ENCODE measurements at places on chromosomes 11 and 22. TPM values are rescaled to one million over a fixed set of nuclear protein-coding genes. Genes with fewer than 3 reads are reported as not detected.

The DDX10 gene
- 27.4 TPM for total RNA-seq

The CCDC89 gene
- 0.52 TPM for total RNA-seq

The OR51I1 gene
- not detected for total RNA-seq

The TESMIN gene
- 7.8 TPM for total RNA-seq

The ACR gene
- total RNA-seq: not detected

The VSIG2 gene
- not detected for total RNA-seq

- H3K27me3 ChIP-seq: no peaks in the 10 kb centered on the region
- peaks cover 8% of the 10 kb centered on the region for H3K4me1 ChIP-seq
- DNase-seq: no peak
Measured at GRCh38 chr11:112455791-112456190, 195.1 kb upstream of the PLET1 start.

GRCh38 chr11:67022961-67023956 is at the start of gene SYT12:
TSS of gene SYT12 (plus strand) at chr11:67023134. CDS start at chr11:67030145, 7,011 bp downstream.
- peaks cover 26% of the 10 kb centered on the region for H3K4me1 ChIP-seq
- no peaks in the 10 kb centered on the region for H3K36me3 ChIP-seq
- H3K4me3 ChIP-seq: no peak within 1 kb of the TSS
- DNase-seq: no peak
- peaks cover 69% of the 10 kb centered on the region for H3K27me3 ChIP-seq

- H3K4me1 ChIP-seq: peaks cover 34% of the 10 kb centered on the region
- no peaks in the 10 kb centered on the region for H3K27me3 ChIP-seq
- no peaks in the 10 kb centered on the region for H3K36me3 ChIP-seq
- no peak for DNase-seq
- H3K4me3 ChIP-seq: no peak overlapping the region
- peak overlapping the region; percentile 98 for H3K27ac ChIP-seq
Measured at GRCh38 chr11:72792437-72793021, 1.3 kb downstream of the STARD10 start.

DNA sequence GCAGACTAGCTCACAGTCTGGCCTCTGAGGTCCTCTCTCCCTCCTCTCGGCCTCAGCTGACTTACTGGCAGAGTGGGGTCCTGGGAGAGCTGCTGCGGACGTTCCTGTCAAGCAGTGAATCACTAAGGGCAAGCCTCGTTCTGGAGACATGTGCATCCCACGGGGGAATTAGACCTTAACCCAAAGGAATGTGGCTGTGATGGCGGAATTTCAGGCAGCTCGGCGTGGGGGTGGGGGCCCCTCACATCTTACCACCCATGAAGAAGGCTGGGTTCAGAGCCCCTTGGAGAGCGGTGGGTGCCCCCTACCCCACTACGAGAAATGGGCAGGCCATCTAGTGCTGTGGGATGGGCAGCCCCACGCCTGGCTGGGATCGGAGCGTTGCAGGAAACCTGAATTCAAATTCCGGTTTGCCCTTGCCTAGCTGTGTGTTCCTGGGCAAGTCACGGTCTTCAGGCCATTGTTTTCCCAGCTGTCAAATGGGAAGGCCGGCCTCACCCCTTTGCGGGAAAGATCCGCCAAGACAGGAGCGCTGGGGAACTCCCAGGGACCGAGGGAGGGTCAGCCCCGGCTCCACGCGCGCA is 554 bp downstream of the LRRC32 start:
- no peak overlapping the region for H3K27ac ChIP-seq
- H3K4me1 ChIP-seq: peaks cover 27% of the 10 kb centered on the region
- H3K4me3 ChIP-seq: peak overlapping the region; percentile 43
- H3K36me3 ChIP-seq: no peaks in the 10 kb centered on the region

GRCh38 chr11:80603472-80603871 is 1162.6 kb upstream of the TENM4 start:
- no peaks in the 10 kb centered on the region for H3K36me3 ChIP-seq
- no peak overlapping the region for H3K27ac ChIP-seq
- no peak for DNase-seq

DNA sequence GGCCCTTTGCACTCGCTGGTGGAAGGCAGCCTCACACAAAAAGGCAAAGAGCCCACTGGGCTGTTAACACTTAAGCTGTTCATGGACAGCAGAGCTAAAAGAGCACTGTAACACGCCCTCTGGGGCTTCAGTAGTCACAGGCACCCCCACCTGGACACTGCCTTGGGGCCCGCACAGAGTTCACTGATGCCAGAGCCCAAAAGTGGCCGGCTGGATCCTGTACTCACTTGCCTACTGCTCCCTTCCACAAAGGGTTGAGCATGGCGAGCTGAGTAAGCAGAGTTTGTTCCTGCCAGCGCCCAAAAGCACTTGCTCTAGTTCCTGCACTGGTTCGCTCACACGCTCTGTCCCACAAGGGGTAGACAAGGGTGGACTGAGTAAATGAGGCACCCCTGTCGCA is 78.8 kb downstream of the RELT start:
- no peaks in the 10 kb centered on the region for H3K27me3 ChIP-seq
- no peak overlapping the region for H3K4me3 ChIP-seq
- no peak overlapping the region for H3K27ac ChIP-seq
- no peaks in the 10 kb centered on the region for H3K36me3 ChIP-seq
- H3K4me1 ChIP-seq: no peaks in the 10 kb centered on the region

GRCh38 chr11:102111787-102112508 is 1.7 kb downstream of the YAP1 start:
- peak; percentile 17 for DNase-seq
- H3K27me3 ChIP-seq: peaks cover 66% of the 10 kb centered on the region
- H3K27ac ChIP-seq: no peak overlapping the region
- H3K4me1 ChIP-seq: peaks cover 14% of the 10 kb centered on the region

- no peaks in the 10 kb centered on the region for H3K36me3 ChIP-seq
- H3K4me3 ChIP-seq: no peak overlapping the region
Measured at GRCh38 chr11:79852176-79852575, 411.3 kb upstream of the TENM4 start.

DNA sequence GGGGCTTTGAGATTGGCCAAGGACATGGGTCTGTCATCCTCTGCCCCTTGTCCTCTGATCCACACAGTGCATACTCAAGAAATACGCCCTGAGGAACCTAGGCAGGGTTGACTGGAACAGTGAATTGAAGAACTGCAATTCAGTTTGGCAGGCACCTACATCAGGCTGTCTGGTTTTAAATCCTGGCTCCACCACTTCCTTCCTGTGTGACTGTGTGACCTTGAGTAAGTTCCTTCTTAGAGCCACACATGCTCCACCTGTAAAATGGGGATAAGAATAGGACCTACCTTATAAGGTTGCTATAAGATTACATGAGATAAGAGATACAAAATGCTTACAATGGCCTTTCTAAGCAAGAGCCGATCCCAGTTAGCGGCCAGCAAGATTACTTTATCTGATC is 15.8 kb upstream of the TCF20 start:
- H3K36me3 ChIP-seq: no peaks in the 10 kb centered on the region
- peaks cover 13% of the 10 kb centered on the region for H3K27me3 ChIP-seq
- H3K4me3 ChIP-seq: no peak overlapping the region
- peaks cover 37% of the 10 kb centered on the region for H3K4me1 ChIP-seq
- DNase-seq: peak; percentile 63
- peak overlapping the region; percentile 31 for H3K27ac ChIP-seq

GRCh38 chr11:84103096-84103495 is 816.9 kb upstream of the CCDC90B start:
- H3K4me1 ChIP-seq: no peaks in the 10 kb centered on the region
- no peak for DNase-seq
- no peak overlapping the region for H3K27ac ChIP-seq
- H3K27me3 ChIP-seq: no peaks in the 10 kb centered on the region
- H3K36me3 ChIP-seq: no peaks in the 10 kb centered on the region
- no peak overlapping the region for H3K4me3 ChIP-seq

GRCh38 chr11:35144136-35144741 is 5.3 kb downstream of the CD44 start:
- peak; percentile 77 for DNase-seq
- peak overlapping the region; percentile 86 for H3K27ac ChIP-seq
- peaks cover 86% of the 10 kb centered on the region for H3K36me3 ChIP-seq
- H3K4me3 ChIP-seq: peak overlapping the region; percentile 50
- peaks cover 76% of the 10 kb centered on the region for H3K4me1 ChIP-seq
- H3K27me3 ChIP-seq: no peaks in the 10 kb centered on the region

DNA sequence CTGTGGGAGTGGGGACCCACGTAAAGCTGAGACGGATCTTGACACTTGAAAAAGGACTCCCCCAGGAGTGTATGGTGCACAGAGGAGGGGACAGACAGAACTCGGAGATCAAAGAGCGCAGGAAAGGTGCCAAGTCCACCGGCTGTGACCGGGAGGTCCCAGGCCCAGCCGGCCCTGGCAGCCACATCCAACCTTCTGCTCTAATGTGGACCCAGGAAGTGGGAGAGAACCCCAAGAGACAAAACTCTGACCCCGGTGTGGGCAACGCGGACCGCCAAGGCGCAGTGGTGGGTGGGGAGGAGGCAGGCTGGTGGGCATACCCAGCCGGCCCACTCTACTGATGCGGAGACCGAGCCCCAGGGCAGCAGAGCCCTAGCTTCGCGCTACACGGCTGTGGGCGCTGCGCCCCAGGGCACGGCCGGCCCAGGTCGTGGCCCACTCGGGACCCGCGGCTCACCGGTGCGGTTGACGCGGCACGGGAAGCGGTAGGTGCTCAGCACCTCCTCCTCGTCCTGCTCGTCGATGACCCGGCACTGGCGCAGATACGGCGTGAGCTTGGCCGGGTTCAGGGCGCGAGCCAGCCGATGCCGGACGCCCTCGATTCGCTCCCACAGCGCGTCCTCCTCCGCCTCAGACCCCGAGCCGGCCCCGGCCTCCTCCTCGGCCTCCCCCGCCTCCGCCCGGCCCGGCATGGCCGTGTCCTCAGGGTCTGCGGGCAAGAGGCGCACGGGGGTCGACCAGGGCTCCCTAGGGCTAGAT is 527 bp downstream of the CARD10 start:
- H3K27ac ChIP-seq: no peak overlapping the region
- peak overlapping the region; percentile 26 for H3K4me3 ChIP-seq
- H3K4me1 ChIP-seq: peaks cover 9% of the 10 kb centered on the region
- H3K36me3 ChIP-seq: no peaks in the 10 kb centered on the region
- DNase-seq: no peak
